ENCODE measurements at places on chromosomes 7 and 10.

- no peak for DNase-seq
Measured at GRCh38 chr10:46304062-46304461, 17.3 kb downstream of the ANTXRL start.

GRCh38 chr7:129376076-129376777, 58.0 kb upstream of the STRIP2 start:
- no peak for DNase-seq

GRCh38 chr7:940599-941408, 13.7 kb downstream of the ADAP1 start:
- DNase-seq: no peak

- DNase-seq: no peak
Measured at GRCh38 chr7:50640256-50640655, 75.1 kb upstream of the DDC start.

DNA sequence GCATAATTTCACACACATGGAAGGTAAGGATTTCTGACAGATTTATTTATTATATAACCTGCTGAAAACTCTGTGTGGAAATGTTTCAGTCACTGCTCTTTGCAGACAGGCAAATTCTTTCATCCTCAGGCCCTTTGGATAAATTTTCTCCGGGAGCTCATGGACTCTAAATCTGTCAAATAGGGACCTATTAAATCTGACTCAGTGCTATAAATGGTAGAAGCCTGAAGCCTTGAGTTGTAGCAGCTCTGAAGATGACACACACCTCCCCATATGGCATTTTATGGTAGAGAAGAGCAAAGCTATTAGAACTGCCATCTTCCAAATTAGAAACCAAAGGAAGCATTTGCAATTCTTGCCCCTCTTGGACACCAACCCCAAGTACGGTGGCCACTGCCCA, 808.7 kb downstream of the XPNPEP1 start:
- DNase-seq: no peak

All from cerebellar nuclear complex (tissue), 1 donor.